GM23248 (cell line): ENCODE measurements at places on chromosomes 6 and 20. TPM values are rescaled to one million over a fixed set of nuclear protein-coding genes. Genes with fewer than 3 reads are reported as not detected.
A peak's percentile ranks its signal among the peaks of the same experiment; 100 is the strongest.

Gene TSPO2
- total RNA-seq, result not detected in 2 replicates

Gene GUCA1A
- not detected in 2 replicates for total RNA-seq

Gene TRIM10
- total RNA-seq, result 0.11 TPM in 1 of 2 replicates, not detected in the other

Gene TSBP1
- total RNA-seq, result not detected in 2 replicates

Gene PRR18
- total RNA-seq, result not detected in 2 replicates

Gene PNPLA1
- total RNA-seq, result not detected in 2 replicates

Gene KIF25
- not detected in 2 replicates for total RNA-seq

GRCh38 chr6:134195164-134195906 lies 122.6 kb downstream of the SGK1 start:
- H3K36me3 ChIP-seq, result no peaks in the 10 kb centered on the region
- 0 out of 2 replicates have a peak overlapping the region, but pooled peaks have one; percentile 23 for H3K4me3 ChIP-seq
- peaks cover 13% of the 10 kb centered on the region for H3K4me1 ChIP-seq
- no peaks in the 10 kb centered on the region for H3K27me3 ChIP-seq

DNA sequence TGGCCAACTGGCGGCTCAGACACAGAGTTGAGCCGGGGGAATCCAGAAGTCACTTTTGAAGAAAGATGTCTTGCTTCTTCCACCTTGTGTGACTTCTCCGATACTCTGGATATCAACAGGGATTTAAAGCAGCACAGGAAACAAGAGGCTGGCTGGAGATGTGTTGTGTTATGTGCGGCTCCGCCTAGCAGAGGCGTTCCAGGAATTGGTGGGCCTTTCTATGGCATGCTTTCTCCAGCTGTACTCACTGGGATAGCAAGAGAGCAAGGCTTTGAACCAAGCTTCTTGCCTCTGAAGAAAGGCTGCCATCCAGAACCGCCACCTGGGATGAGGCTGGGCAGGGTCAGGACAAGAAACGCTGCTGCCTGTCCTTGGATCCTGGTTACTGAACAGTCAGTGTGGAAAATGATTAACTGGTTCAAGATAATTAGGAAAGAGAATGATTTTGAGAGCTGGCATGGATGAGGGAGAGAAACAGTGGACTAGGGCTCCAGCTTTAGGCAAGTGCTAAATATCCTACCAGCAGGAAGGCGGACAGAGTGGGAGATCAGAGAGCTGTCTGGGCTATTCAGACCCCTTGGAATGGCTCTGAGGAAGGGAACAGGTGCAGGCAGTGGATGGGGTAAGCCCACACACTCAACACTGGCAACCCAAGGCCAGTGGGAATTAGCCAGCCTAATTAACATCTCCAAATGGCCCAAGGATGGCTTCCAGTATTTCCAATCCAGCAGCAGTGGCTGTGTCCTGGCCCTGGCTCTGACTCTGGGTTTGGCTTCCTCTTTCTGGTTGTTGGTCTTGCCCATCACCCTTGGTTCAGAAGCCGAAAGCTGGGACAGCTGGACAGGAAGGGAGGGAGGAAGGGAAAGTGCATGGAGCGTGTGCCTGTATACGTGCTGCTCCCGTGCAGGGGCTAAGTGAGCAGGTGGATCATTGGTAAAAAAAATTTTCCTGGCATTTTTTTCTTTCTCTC lies 31.9 kb downstream of the INSM1 start:
- no peak overlapping the region for H3K4me3 ChIP-seq
- no peaks in the 10 kb centered on the region for H3K36me3 ChIP-seq
- no peaks in the 10 kb centered on the region for H3K4me1 ChIP-seq
- no peak overlapping the region for H3K27ac ChIP-seq
- no peaks in the 10 kb centered on the region for H3K27me3 ChIP-seq

DNA sequence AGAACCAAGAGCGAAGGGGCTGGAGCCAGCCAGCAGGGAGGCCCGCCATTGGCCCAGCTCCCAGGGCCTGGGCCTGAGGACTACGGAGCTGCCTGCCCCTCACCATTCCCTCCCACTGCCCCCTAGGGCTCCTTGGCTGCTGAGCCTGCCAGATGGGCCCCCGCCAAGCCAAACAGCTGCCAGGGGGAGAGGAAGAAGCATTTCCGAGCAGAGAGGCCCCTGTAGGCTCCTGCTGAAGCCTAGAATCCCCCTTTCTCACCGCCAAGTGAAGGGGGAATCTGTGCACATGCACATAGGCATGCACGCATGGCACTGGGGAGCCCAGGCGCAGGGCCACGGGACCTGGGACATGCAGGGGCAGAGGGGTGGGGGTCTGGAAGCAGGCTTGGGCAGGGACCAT lies 28.5 kb upstream of the MRPS18A start:
- no peaks in the 10 kb centered on the region for H3K27me3 ChIP-seq
- H3K27ac ChIP-seq, result no peak overlapping the region
- H3K36me3 ChIP-seq, result no peaks in the 10 kb centered on the region
- 0 out of 2 replicates have a peak, but pooled peaks cover 6% of the 10 kb centered on the region for H3K4me1 ChIP-seq
- DNase-seq, result no peak
- H3K4me3 ChIP-seq, result no peak overlapping the region

GRCh38 chr6:43636308-43636659 lies 644 bp downstream of the MAD2L1BP start:
- peaks cover 12% of the 10 kb centered on the region; the same call in 1 of the 2 replicates for H3K4me1 ChIP-seq
- peak overlapping the region; percentile 30 for H3K27ac ChIP-seq
- H3K27me3 ChIP-seq, result no peaks in the 10 kb centered on the region

- no peaks in the 10 kb centered on the region for H3K36me3 ChIP-seq
- peak; percentile 73 for DNase-seq
- H3K4me3 ChIP-seq, result no peak overlapping the region
- no peaks in the 10 kb centered on the region for H3K27me3 ChIP-seq
These were observed 129.1 kb downstream of the TNFRSF21 start for GRCh38 chr6:47180633-47181032.

GRCh38 chr6:119446609-119447008 lies 97.0 kb upstream of the MAN1A1 start:
- H3K4me3 ChIP-seq, result peak overlapping the region; percentile 21; the same call in 1 of the 2 replicates
- H3K27me3 ChIP-seq, result no peaks in the 10 kb centered on the region
- H3K4me1 ChIP-seq, result peaks cover 26% of the 10 kb centered on the region
- peak; percentile 51 for DNase-seq
- no peaks in the 10 kb centered on the region for H3K36me3 ChIP-seq

- no peak for DNase-seq
- no peak overlapping the region for H3K4me3 ChIP-seq
- no peaks in the 10 kb centered on the region for H3K4me1 ChIP-seq
- H3K36me3 ChIP-seq, result no peaks in the 10 kb centered on the region
- H3K27me3 ChIP-seq, result no peaks in the 10 kb centered on the region; the same call in 1 of the 2 replicates
These were observed 27.1 kb upstream of the TASP1 start for GRCh38 chr20:13665709-13666395.

- peaks cover 8% of the 10 kb centered on the region for H3K4me1 ChIP-seq
- no peak within 1 kb of the TSS for H3K4me3 ChIP-seq
- DNase-seq, result peak; percentile 19
- no peak within 1 kb of the TSS for H3K27ac ChIP-seq
- peaks cover 10% of the 10 kb centered on the region for H3K27me3 ChIP-seq
These were observed at the start of gene LRRN4 for GRCh38 chr20:6053776-6054688. Gene LRRN4, minus strand, starts transcription at chr20:6054060. Its CDS starts 1,261 bp downstream, at chr20:6052799.

GRCh38 chr20:11429889-11430519 lies 487.7 kb upstream of the BTBD3 start:
- H3K4me1 ChIP-seq, result peaks cover 11% of the 10 kb centered on the region
- no peaks in the 10 kb centered on the region for H3K27me3 ChIP-seq
- no peak for DNase-seq
- H3K4me3 ChIP-seq, result no peak overlapping the region
- no peaks in the 10 kb centered on the region for H3K36me3 ChIP-seq
- H3K27ac ChIP-seq, result no peak overlapping the region

DNA sequence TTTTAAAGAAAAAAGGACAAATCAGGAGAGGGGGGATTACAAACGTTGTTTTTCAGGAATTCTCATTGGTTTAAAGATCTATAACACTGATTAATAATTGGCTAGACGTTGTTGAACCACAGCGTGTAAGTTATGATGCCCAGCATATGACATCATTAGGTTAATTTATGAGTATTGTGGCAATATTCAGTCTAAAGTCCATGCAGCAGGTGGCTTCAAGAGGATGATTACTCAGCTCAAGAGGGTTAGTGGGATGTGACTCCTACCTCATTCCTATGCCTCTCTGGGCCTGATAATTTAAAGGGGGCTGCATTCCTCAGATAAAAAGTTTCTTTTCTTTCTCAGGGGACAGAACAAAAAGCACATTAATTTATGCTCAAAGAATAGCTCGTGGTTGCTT lies 1309.0 kb downstream of the EPHA7 start:
- H3K4me1 ChIP-seq, result no peaks in the 10 kb centered on the region
- H3K4me3 ChIP-seq, result no peak overlapping the region
- H3K27me3 ChIP-seq, result no peaks in the 10 kb centered on the region
- H3K27ac ChIP-seq, result no peak overlapping the region
- no peak for DNase-seq
- no peaks in the 10 kb centered on the region for H3K36me3 ChIP-seq

DNA sequence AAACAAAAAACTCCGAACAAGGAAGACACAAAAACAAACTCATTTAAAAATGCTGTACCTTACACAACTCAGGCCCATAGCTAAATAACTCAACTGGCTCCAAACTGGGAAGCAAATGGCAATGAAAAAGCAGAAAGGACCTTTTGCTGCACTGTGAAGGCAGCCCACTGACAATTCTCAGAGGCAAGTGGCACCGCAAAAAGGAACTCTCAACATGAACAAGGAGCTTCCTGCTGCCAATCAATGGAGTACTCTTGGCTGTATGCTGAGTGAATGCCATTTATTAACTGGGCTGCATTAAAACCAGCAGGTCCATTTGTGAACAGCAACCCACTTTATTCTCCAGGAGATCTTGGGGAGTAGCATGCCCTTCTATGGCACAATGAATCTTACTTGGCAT lies 209.9 kb downstream of the PTPRK start:
- H3K27me3 ChIP-seq, result no peaks in the 10 kb centered on the region
- H3K4me3 ChIP-seq, result no peak overlapping the region
- no peak for DNase-seq
- no peaks in the 10 kb centered on the region for H3K4me1 ChIP-seq
- no peaks in the 10 kb centered on the region for H3K36me3 ChIP-seq

DNA sequence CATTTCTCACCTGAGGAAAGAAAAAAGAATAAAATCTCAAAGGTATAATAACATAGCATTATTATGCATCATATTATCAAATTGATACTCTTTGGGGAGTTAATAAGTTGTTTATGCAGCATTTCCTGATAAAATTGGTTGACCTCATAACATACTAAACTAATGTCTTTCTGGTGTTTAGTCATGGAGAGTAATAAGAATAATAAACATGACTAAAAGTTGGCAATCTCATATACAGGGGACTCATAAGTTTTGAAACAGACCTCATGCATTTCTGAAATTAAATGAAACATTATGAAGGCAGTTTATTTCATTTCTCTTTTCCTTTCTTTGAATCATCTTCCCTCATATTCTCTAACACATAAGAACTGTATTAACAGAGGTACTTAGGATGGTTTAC lies 60.5 kb upstream of the PRDM1 start:
- H3K27me3 ChIP-seq, result no peaks in the 10 kb centered on the region
- no peak overlapping the region for H3K4me3 ChIP-seq
